ENCODE measurements at places on chromosomes 11 and 22. TPM values are rescaled to one million over a fixed set of nuclear protein-coding genes. Genes with fewer than 3 reads are reported as not detected.

FADD gene
- 69.6 TPM for total RNA-seq

CACNA1I gene
- 0.06 TPM for total RNA-seq

MYEOV gene
- total RNA-seq = 124 TPM

TOMT gene
- not detected for total RNA-seq

GP1BB gene
- total RNA-seq = 1.5 TPM

NXPE2 gene
- total RNA-seq = not detected

OR8D1 gene
- total RNA-seq = not detected

LRP4 gene
- total RNA-seq = 7.4 TPM

OR51A7 gene
- not detected for total RNA-seq
